Hematopoietic multipotent progenitor cell (in vitro differentiated cells): ENCODE measurements at places on chromosomes 2 and 18.

DNA sequence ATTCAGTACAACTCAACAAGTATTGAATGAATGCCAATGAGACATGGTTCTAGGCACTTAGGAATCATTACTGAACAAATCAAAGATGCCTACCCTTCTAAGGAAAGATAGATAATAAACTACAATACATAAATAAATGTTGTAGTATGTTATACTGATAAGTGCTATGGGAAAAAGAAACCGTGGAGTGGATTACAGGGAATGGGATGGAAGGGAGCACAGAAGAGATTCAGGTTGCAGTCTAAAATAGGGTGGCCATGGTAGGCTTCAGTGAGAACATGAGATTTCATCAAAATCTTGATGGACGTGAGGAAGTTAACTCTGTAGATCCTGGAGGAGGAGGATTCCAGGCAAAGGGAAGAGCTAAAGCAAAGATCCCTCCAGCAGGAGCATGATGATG, 17.9 kb upstream of the CREB1 start:
- DNase-seq = no peak

- DNase-seq = no peak
These were observed 148.5 kb downstream of the GFPT1 start for GRCh38 chr2:69238449-69239031.

DNA sequence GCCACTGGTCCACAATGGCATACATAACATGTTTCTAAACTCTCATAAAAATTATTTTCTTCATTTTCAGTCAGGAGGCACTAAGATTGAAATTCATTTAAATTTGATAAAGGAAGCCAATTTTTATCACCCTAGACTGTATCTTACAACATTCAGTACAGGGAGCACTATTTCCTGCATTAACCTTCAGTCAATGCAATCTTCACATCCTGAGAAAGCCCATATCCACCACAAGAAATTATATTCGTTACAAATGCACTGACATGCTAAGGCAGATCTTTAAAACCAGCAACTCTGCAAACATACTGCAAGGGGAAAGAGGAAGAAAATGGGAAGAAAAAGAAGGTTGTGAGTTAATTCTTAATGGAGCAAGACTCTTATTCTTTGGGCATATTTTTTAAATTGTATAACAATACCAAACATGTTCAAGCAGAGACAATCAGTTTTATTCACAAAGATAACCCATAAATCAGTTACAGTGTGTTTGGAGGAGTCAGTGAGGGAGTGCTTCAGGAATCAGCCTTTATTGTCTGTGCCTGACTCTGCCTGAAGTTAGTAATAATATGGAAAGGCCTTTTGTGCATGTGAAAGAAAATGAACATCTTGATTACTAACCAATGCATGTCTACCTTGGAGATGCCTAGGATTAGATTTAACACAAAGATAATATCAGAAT, 370.1 kb downstream of the FBXO15 start:
- DNase-seq = no peak

DNA sequence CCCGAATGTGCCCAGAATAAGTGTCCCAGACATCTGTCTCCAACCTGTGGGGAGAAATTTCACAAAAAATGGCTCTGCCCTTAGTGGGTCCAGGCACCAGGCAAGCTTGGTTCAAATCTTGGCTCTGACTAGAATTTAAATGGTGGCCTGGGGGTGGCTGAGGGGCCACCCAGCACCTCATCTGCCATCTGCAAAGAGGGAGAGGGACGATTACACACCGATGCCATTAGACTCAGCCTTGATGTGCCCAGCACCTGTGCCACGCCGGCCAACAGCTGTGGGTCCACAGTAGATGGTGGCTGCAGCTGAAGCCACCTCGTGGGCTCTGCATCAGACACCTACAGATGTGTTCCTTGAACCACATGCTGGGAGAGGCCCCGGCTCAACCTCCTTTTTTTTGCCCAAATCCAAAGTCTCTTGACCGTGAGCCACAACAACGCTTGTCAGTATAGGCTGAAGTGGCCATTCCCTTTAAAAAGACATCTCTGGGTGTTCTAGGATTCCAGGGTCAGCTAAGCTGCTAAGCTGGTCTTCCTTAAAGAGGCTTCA, 222.0 kb upstream of the RAB6C start:
- no peak for DNase-seq

DNA sequence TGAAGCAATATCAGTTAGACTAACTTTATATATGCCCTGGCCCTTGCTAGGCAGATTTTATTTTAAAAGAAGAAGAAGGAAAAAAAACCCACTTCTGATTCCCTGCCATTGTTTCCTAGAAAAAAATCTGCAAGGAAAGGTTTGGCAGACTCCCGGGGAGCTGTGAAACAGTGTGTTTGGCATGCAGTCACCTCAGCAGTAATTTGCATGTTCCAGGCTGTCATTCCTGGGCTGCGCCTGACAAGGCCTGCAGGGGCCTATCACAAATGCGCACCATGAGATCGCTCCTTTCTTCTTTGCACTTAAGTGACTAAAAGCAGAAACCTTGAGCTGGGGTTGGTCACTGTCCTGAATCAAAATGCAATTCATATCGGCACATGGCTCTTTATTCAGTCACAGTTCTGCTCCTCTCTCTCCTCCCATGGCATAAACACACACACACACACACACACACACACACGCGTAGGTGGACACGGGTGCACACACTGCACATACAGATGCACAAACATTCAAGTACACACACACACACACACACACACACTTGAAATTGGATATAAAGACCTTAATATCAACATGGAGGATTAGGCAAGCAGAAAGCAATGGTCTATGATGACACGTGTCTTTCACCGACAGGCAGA, 172.8 kb downstream of the MYT1L start:
- DNase-seq = no peak

- no peak for DNase-seq
These were observed 357.1 kb downstream of the CPS1 start for GRCh38 chr2:210913461-210913860.

DNA sequence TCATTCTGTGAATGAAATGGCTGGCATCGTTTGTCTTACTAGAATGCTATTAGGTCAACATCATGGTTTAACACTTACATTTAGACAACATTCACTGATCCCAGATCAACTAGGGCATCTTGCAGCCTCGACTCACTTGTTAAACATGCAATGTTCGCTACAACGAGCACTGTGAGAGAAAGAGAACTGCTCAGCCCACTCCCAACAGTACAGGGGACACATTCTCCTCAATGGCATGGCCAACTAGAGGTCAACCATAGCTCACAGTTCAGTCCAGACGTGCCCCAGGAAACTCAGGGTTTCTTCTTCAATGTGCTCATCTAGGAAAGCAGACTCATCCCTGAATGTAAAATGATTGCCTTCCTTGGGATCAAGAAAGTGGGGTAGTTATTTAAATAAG, 5.9 kb downstream of the WIPF1 start:
- no peak for DNase-seq

DNA sequence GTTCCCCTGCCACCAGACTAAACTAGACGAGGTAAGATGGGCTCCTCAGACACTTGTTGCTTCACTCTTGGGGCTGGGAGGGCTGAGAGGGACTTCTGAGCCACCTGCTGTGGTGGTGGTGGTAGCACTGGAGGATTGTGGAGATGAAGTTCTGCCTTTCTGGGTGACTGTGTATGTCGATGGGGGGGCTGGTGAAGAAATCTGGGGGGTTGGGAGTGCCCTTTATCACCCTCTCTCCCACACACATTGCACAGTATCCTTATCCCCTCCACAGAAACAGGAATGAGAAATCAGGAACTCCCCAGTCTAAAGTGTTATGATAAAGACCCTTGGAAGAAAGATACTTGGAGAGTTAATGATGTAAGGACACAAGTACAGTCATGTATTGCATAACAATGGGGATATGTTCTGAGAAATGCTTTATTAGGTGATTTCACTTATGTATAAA, 38.5 kb downstream of the HK2 start:
- DNase-seq = no peak
